ENCODE measurements at places on chromosomes 7 and 10. TPM values are rescaled to one million over a fixed set of nuclear protein-coding genes. Genes with fewer than 3 reads are reported as not detected.

DNA sequence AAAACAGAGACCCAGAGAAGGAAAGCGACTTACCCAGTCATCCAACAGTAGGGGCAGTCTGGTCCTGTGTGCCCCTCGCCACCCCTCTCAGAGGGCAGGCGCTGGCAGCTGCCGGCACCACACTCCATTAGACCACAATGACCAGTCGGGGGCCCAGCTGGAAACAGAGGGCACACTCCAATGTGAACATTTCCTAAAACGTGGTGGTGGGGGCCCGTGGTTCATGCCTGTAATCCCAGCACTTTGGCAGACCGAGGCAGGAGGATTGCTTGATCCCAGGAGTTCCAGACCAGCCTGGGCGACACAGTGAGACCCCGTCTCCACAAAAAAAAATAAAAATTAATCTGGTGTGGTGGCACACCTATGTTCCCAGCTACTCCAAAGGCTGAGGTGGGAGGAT lies 912 bp upstream of the OAT start:
- DNase-seq, result no peak

- DNase-seq, result no peak
Observed at GRCh38 chr10:99834410-99834809, 52.0 kb downstream of the ABCC2 start.

- DNase-seq, result no peak
Observed at GRCh38 chr10:28928484-28928883, 251.2 kb downstream of the BAMBI start.

GRCh38 chr7:140618306-140618705 lies 22.3 kb downstream of the DENND2A start:
- no peak for DNase-seq

- DNase-seq, result no peak
Observed at GRCh38 chr10:13496164-13496563, 32.6 kb downstream of the BEND7 start.

Gene LIPJ
- total RNA-seq, result 0.47 TPM

Gene PRKCQ
- total RNA-seq, result 0.94 TPM

Gene SPDYE16
- not detected for total RNA-seq
